ENCODE measurements at places on chromosomes 3 and 15.

GRCh38 chr3:149908424-149908957, 62.2 kb downstream of the PFN2 start:
- DNase-seq: no peak

DNA sequence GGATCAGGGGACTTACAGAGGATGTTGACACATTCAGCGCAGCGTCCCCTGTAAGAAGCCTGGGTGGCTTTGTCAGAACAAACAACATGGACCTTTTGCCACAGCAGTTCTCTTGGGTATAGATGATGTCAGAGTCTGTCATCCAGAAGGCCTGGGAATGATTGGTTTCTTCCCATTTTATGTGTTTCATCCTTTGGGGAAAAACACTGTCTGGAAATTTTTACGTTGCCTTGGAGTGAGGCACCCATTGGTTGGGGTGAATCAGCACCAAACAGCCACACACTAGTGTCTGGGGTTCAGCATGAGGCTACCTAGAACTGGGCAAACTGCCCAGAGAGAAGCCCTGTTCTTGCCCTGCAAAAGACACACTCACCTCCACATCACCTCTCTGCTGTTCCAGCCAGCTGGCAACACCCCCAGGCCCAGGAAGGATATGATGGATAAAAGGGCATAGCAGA, 123.0 kb downstream of the FAM43A start:
- no peak for DNase-seq

DNA sequence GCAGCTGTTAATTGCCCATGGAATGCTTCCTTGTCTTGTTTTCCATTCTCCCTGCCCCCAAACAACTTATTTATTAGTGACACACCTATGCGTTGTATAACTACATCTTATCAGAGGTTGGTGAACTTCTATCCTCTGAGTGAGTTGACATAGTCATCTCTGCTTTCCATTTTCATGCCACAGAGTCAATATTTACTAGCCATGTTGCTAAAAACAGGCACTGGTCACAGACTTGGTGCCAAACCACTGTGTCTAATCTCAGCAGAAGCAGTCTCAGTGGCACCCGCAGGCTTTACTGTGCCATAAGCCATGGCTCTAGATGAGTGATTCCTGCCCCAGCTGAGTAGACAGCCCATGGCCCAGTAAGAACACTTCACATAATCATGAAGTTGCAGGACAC, 26.5 kb downstream of the DAPK2 start:
- DNase-seq: no peak

DNA sequence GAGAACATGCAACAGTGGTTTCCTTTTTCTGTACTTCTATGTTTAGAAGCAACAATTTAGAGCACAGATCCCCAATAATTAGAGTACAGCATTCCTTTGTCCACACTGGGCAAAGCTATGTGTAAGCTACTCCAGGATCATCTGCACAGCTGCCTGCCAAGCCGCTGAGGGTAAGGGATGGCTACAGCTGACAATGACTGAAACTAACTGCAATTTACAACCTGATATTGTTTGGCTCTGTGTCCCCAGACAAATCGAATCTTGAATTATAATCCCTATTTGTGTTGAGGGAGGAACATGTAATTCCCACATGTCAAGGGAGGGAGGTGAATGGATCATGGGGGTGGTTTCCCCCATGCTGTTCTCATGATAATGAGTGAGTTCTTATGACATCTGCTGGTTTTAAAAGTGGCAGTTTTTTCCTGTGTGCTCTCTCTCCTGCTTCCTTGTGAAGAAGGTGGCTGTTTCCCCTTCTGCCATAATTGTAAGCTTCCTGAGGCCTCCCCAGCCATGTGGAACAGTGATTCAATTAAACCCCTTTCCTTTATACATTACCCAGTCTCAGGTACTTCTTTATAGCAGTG, 54.8 kb upstream of the TNFSF10 start:
- no peak for DNase-seq

GRCh38 chr3:43996379-43997301, 245.0 kb upstream of the TOPAZ1 start:
- no peak for DNase-seq
